H9 (cell line): ENCODE measurements at places on chromosomes 3 and 15.
A peak's percentile ranks its signal among the peaks of the same experiment; 100 is the strongest.

GRCh38 chr15:57743424-57743823, 36.9 kb downstream of the POLR2M start:
- peak; percentile 47 for DNase-seq
- 0 out of 2 replicates have a peak, but pooled peaks cover 4% of the 10 kb centered on the region for H3K4me1 ChIP-seq
- no peaks in the 10 kb centered on the region for H3K36me3 ChIP-seq
- no peaks in the 10 kb centered on the region for H3K27me3 ChIP-seq
- no peak overlapping the region for H3K27ac ChIP-seq
- H3K4me3 ChIP-seq: no peak overlapping the region

DNA sequence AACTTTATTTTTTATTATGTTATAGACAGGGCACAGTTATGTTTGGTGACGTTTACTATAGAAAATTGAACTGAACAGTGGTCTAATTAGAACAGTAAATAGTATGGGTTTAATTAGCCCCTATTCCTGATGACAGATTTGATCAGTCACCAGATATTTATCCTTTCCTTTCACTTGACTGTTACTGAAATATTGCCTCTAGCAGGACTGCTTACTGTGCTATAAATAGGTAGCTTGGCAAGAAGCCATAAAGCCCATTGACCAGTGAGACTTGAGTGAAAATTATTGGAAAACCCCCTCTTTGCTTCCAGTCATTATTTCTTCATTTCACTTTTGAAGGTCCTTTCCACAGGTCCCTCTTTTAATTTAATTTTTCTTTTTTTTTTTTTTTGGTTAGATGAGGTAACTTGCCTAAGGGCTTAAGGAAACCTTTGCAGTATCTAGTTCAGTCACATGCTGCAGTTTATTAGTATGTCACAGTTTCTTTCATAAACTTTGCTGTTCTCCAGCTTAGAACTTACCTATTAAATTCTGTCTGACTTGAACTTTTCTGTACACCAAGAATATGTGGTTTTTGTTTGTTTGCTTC, 115.6 kb downstream of the ADAMTSL3 start:
- no peaks in the 10 kb centered on the region for H3K27me3 ChIP-seq
- DNase-seq: no peak
- no peak overlapping the region for H3K4me3 ChIP-seq
- H3K4me1 ChIP-seq: no peaks in the 10 kb centered on the region
- H3K36me3 ChIP-seq: no peaks in the 10 kb centered on the region

GRCh38 chr3:8980756-8981257, 17.5 kb upstream of the RAD18 start:
- no peaks in the 10 kb centered on the region; the same call in 1 of the 2 replicates for H3K4me1 ChIP-seq
- no peaks in the 10 kb centered on the region for H3K27me3 ChIP-seq
- no peak for DNase-seq
- H3K36me3 ChIP-seq: 0 out of 3 replicates have a peak, but pooled peaks cover 1% of the 10 kb centered on the region
- H3K27ac ChIP-seq: no peak overlapping the region

DNA sequence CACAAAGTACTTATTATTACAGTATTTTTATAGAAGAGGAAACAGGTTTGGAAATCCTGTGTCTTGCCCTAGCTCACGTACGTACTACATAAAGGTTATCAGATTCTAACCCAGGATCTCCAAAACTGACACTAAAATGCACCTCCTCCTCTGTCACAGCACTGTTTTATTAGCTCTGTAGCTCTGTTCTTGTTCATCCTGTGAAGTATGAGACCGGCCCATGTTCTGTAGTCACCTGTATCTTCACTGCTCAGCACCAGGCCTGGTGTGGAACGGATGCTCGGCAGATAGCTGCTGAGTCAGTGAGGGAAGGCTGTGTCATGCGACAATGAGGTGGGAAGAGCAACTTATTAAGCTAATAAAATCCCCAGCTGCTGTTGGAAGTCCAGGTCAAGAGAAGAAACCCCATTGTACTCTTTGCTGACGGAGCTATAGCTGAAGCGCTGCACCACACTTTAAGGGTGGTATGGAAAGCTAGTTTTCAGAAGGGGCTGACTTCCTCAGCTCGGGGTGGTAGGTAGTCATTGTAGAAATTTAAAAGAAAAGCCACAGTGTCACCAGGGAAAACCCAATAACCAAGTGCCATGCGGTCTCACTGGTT, 22.8 kb downstream of the BCL2A1 start:
- no peaks in the 10 kb centered on the region for H3K36me3 ChIP-seq
- no peak overlapping the region for H3K27ac ChIP-seq
- H3K27me3 ChIP-seq: no peaks in the 10 kb centered on the region
- H3K4me3 ChIP-seq: no peak overlapping the region
- no peak for DNase-seq

- no peaks in the 10 kb centered on the region for H3K27me3 ChIP-seq
- no peak overlapping the region for H3K27ac ChIP-seq
- no peak for DNase-seq
- peaks cover 63% of the 10 kb centered on the region for H3K36me3 ChIP-seq
These were observed 56.7 kb downstream of the SPG11 start for GRCh38 chr15:44606740-44607139.

- H3K27me3 ChIP-seq: no peaks in the 10 kb centered on the region
- no peak for DNase-seq
- H3K4me1 ChIP-seq: no peaks in the 10 kb centered on the region
- no peak overlapping the region for H3K27ac ChIP-seq
- H3K36me3 ChIP-seq: peaks cover 5% of the 10 kb centered on the region; the same call in 1 of the 2 replicates
- H3K4me3 ChIP-seq: no peak overlapping the region
These were observed 41.9 kb upstream of the ABHD10 start for GRCh38 chr3:111936967-111937366.
